Right lobe of liver (tissue), 6 donors: ENCODE measurements at places on chromosomes 1 and 21.

- H3K4me3 ChIP-seq = no peak overlapping the region
- H3K36me3 ChIP-seq = no peaks in the 10 kb centered on the region
- no peaks in the 10 kb centered on the region for H3K4me1 ChIP-seq
- no peak for DNase-seq
- H3K27me3 ChIP-seq = no peaks in the 10 kb centered on the region
Measured at GRCh38 chr1:206713070-206713469, 28.4 kb downstream of the MAPKAPK2 start.

GRCh38 chr1:23718482-23718881, 24.8 kb upstream of the ELOA start:
- H3K4me1 ChIP-seq = no peaks in the 10 kb centered on the region
- no peaks in the 10 kb centered on the region for H3K27me3 ChIP-seq
- no peak for DNase-seq
- no peak overlapping the region for H3K27ac ChIP-seq
- no peaks in the 10 kb centered on the region for H3K36me3 ChIP-seq

GRCh38 chr1:226677027-226678020, 61.8 kb downstream of the ITPKB start:
- H3K27ac ChIP-seq = peak overlapping the region; percentile 49
- no peak overlapping the region for H3K4me3 ChIP-seq
- no peaks in the 10 kb centered on the region for H3K36me3 ChIP-seq

GRCh38 chr21:37276377-37276776, 9.2 kb upstream of the VPS26C start:
- H3K36me3 ChIP-seq = no peaks in the 10 kb centered on the region
- no peak overlapping the region for H3K27ac ChIP-seq
- DNase-seq = no peak
- H3K27me3 ChIP-seq = no peaks in the 10 kb centered on the region
- H3K4me1 ChIP-seq = no peaks in the 10 kb centered on the region
- H3K4me3 ChIP-seq = no peak overlapping the region

- H3K36me3 ChIP-seq = no peaks in the 10 kb centered on the region
- H3K4me1 ChIP-seq = peaks cover 1% of the 10 kb centered on the region
- no peak for DNase-seq
- H3K27me3 ChIP-seq = no peaks in the 10 kb centered on the region
- H3K4me3 ChIP-seq = no peak overlapping the region
Measured at GRCh38 chr1:180173952-180174351, 19.3 kb downstream of the QSOX1 start.

- H3K27ac ChIP-seq = no peak overlapping the region
- no peaks in the 10 kb centered on the region for H3K36me3 ChIP-seq
- H3K4me1 ChIP-seq = no peaks in the 10 kb centered on the region
Measured at GRCh38 chr1:1144122-1144842, 28.4 kb upstream of the C1orf159 start.

GRCh38 chr1:221440658-221441057, 301.2 kb downstream of the DUSP10 start:
- H3K4me3 ChIP-seq = no peak overlapping the region
- no peak for DNase-seq
- no peak overlapping the region for H3K27ac ChIP-seq

DNA sequence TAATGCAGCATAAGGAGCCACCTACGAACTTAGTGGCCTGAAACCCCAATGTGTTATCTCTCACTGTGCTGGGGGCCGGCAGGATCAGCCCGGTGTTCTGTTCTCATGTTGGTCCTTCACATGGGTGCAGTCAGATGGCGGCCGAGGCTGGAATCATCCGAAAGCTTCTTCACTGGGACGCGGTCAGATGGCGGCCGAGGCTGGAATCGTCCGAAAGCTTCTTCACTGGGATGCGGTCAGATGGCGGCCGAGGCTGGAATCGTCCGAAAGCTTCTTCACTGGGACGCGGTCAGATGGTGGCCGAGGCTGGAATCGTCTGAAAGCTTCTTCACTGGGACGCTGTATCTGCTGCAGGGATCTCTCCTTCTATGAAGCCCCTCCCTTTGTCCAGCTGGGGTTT, 12.6 kb upstream of the PCBP3 start:
- H3K27me3 ChIP-seq = no peaks in the 10 kb centered on the region
- no peaks in the 10 kb centered on the region for H3K4me1 ChIP-seq
- no peak overlapping the region for H3K4me3 ChIP-seq
- H3K36me3 ChIP-seq = no peaks in the 10 kb centered on the region
- no peak overlapping the region for H3K27ac ChIP-seq

GRCh38 chr1:181704546-181704945, 221.2 kb downstream of the CACNA1E start:
- no peaks in the 10 kb centered on the region for H3K4me1 ChIP-seq
- no peak overlapping the region for H3K27ac ChIP-seq
- DNase-seq = no peak
- no peaks in the 10 kb centered on the region for H3K36me3 ChIP-seq
- H3K4me3 ChIP-seq = no peak overlapping the region
- no peaks in the 10 kb centered on the region for H3K27me3 ChIP-seq

DNA sequence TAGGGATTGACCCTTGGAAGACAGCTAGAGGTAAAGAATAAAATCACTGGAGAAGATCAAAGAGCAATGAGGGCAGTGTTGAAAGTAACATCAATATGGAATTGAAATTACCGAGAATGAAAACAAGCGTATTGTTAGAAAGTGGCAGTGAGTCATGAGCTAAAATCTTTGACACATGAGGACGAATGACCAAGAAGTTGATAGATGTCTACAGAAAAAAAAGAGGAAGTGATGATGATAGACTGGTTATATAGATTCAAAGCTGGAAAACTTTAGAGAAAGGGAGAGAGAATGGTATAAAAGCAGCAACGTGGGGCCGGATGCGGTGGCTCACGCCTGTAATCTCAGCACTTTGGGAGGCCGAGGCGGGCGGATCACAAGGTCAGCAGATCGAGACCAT, 12.5 kb upstream of the DNM3 start:
- H3K27me3 ChIP-seq = no peaks in the 10 kb centered on the region
- no peak for DNase-seq

GRCh38 chr1:157495285-157495684, 57.0 kb downstream of the FCRL5 start:
- DNase-seq = no peak
- no peaks in the 10 kb centered on the region for H3K27me3 ChIP-seq
- no peak overlapping the region for H3K27ac ChIP-seq
- H3K36me3 ChIP-seq = no peaks in the 10 kb centered on the region
- no peak overlapping the region for H3K4me3 ChIP-seq

GRCh38 chr1:24109686-24110475, 2.1 kb downstream of the MYOM3 start:
- no peak overlapping the region for H3K27ac ChIP-seq
- no peaks in the 10 kb centered on the region for H3K36me3 ChIP-seq
- no peak for DNase-seq
- H3K4me1 ChIP-seq = no peaks in the 10 kb centered on the region
- no peaks in the 10 kb centered on the region for H3K27me3 ChIP-seq
- no peak overlapping the region for H3K4me3 ChIP-seq

- no peaks in the 10 kb centered on the region for H3K36me3 ChIP-seq
- no peak overlapping the region for H3K4me3 ChIP-seq
Measured at GRCh38 chr1:111253876-111254275, 26.4 kb downstream of the CHI3L2 start.

DNA sequence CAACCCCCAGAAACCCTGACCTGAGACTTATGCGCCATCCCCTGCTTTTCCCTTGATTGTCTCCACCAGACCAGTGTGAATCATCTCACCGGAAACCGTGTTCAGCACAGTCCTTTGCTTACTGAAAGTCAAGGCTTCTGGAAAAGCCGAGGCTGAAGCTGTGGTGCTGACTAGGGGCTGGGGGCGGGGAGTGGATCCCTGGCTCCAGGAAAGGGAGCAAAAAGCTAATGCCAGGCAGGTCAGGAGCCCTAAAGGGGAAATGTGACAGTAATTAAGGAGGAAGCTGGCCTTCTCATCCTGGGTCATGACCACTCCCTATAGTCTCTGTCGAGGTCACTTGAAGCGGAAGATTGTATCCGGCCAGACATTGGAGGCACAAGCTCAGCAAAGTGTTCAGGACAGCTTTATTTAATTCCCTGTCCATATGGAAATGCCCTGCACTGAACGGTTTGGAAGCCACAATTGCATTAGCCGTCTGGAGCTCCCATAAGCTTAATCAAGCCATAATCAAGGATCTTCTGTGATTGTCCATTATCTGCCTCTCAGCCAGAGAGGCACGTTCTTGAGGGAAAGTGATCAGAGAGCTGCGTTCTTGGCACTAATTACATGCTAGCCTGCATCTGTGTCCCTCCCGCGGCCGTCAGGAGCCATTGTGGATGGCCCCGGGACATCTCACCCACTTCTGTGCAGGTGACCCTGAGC, 403.6 kb downstream of the RRAGC start:
- H3K27me3 ChIP-seq = no peaks in the 10 kb centered on the region
- H3K36me3 ChIP-seq = no peaks in the 10 kb centered on the region
- H3K4me1 ChIP-seq = no peaks in the 10 kb centered on the region
- peak; percentile 34 for DNase-seq
- H3K27ac ChIP-seq = no peak overlapping the region

DNA sequence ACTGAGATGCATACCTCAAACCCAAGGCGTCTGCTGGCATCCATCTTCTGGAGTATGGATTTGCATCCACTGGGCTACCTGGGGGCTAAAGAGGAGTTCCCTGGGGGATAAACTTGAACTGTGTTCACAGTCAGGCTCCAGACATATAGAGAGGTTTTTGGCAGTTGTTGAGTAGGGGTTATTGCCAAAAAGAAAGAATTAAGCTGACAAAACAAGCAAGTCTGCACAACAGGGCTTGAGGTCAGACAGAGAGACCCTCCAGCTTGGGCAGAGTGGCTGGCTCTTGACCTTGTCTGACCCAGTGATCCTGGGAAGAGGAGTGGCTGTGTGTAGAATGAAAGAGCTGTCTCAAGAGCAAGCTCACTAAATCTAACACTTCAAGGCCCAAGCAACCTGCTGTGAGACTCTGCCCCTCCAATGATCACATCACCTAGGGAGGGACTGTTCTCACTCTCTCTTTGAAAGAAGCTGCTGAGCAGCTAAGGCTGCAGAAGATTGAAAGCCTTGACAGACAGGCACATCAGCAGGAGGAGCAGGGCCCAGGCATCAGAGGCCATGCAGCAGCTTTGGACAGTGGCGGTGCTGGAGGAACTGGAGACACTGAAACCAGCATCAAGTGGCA, 61.5 kb downstream of the SYT2 start:
- no peaks in the 10 kb centered on the region for H3K36me3 ChIP-seq
- no peak overlapping the region for H3K4me3 ChIP-seq
- no peaks in the 10 kb centered on the region for H3K27me3 ChIP-seq
- DNase-seq = no peak

- peaks cover 14% of the 10 kb centered on the region for H3K4me1 ChIP-seq
- no peaks in the 10 kb centered on the region for H3K36me3 ChIP-seq
- H3K4me3 ChIP-seq = no peak overlapping the region
Measured at GRCh38 chr1:119141660-119142059, 1.2 kb upstream of the WARS2 start.

GRCh38 chr1:215599418-215600074, 32.4 kb downstream of the KCTD3 start:
- no peak overlapping the region for H3K4me3 ChIP-seq
- no peak for DNase-seq
- H3K4me1 ChIP-seq = no peaks in the 10 kb centered on the region

GRCh38 chr1:156896490-156897033, 3.0 kb downstream of the PEAR1 start:
- H3K4me1 ChIP-seq = no peaks in the 10 kb centered on the region
- no peak overlapping the region for H3K4me3 ChIP-seq
- DNase-seq = no peak
- H3K36me3 ChIP-seq = no peaks in the 10 kb centered on the region

DNA sequence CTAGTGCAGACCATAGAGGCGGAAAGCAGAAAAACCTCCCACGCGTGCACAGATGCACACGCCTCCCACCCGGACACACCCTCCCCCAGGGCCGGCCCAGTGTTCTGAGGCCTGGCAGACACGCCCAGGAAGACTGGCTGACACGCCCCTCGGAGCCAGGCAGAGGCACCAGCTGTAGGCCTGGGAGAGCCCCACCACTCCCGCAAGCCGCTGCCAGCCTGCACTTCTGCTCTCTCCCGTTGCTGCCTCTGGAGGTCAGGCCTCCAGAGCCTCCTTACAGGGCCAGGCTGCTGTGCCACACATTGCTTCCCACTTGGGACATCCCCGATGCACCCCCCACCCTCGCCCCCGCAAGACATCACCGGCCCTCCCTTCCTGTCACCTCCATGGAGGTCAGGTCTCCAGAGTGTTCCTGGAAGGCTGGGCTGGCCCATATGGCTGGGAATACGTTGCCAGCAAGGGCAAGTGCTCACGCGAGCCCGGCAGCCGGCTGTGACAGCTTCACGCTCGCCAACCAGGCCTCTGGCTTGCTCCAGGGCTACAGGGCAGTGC, 40.4 kb downstream of the CASZ1 start:
- no peak for DNase-seq
- H3K4me3 ChIP-seq = no peak overlapping the region
- H3K27ac ChIP-seq = no peak overlapping the region
- H3K4me1 ChIP-seq = peaks cover 3% of the 10 kb centered on the region

DNA sequence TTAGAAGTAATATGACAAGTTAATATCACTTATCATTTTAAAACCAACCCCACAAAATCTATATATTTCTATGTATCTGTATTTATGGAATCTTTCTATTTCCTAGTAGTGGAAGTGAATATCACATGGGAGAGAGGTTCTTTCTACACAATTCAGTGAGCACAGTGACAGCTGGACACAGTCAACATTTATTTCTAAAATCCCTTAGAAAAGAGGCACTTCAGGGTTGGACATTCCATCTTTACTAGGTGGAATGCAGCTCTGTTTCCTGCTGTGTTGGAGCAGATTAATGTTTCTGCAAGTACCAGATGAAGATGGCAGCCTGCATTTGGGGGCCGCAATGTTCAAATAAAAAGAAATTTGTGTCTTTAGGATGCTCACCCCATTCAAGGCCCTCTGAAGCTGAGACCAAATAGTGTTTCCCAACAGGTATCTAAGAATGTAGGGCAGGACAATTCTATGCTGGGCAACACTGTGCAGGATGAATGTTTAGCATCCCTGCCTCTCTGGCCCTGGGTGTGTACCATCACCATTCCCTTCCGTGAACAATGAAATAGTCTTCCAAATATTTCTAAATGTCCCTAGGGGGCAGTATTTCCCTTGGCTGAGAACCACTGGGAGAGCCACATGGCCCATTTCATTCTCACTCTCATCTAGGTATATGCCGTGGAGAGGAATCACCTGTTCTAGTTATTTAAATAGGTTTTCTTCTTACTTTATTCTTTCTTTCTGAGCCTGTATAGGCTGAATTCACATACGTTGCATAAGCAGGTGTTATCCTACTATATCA, 394.8 kb downstream of the PRDM2 start:
- DNase-seq = no peak
- no peaks in the 10 kb centered on the region for H3K36me3 ChIP-seq

- H3K4me1 ChIP-seq = no peaks in the 10 kb centered on the region
- DNase-seq = no peak
- H3K36me3 ChIP-seq = no peaks in the 10 kb centered on the region
- no peak overlapping the region for H3K27ac ChIP-seq
Measured at GRCh38 chr1:65772607-65773006, 20.1 kb upstream of the PDE4B start.

GRCh38 chr1:44089371-44090048, 29.1 kb upstream of the KLF17 start:
- H3K36me3 ChIP-seq = no peaks in the 10 kb centered on the region
- H3K27me3 ChIP-seq = no peaks in the 10 kb centered on the region
- no peaks in the 10 kb centered on the region for H3K4me1 ChIP-seq

GRCh38 chr1:42177541-42177981, 13.0 kb upstream of the GUCA2A start:
- no peaks in the 10 kb centered on the region for H3K36me3 ChIP-seq
- H3K4me1 ChIP-seq = peaks cover 8% of the 10 kb centered on the region
- H3K27me3 ChIP-seq = no peaks in the 10 kb centered on the region
- no peak overlapping the region for H3K27ac ChIP-seq
